ENCODE measurements at places on chromosomes 2 and 18.

GRCh38 chr2:240817496-240818292 lies 2.3 kb downstream of the KIF1A start:
- DNase-seq = no peak

GRCh38 chr2:23603581-23603980 lies 218.6 kb downstream of the KLHL29 start:
- DNase-seq = no peak

DNA sequence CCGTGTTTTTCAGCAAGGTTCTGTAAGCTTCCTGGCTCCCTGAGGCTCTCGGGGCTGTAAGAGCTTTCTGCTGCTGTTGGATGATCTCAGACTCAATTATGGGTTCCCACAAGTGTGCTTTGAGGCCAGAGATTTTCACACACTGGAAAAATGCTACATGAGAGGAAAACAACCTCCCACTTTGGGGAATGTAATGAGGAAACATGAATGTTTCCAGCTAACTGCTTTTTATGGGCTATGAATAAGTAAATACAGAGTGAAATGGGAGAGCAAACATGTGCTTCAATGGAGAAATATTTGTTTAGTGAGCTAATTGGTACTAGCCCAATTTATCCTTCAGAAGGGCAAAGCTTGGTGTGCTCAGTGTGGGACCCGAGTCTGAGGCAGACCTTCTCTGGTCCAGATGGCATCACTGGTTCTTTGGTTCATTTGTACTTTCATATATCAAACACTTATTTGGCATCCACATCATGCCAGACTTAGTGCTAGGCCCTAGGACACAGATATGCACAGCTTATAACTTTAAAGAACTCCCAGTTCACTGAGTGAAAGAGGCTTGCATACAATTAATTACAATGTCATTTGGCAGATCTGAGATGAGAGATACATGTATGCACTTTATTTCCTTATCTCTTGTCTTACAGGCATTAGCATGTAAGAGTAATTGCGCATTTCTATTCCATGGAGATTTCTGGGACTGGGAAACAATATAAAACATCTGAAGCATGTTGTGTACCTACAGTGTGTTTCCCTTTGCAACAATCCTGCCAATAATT lies 248.8 kb downstream of the RDH14 start:
- no peak for DNase-seq

- DNase-seq = no peak
Observed at GRCh38 chr2:162113776-162114168, 38.3 kb downstream of the GCG start.

DNA sequence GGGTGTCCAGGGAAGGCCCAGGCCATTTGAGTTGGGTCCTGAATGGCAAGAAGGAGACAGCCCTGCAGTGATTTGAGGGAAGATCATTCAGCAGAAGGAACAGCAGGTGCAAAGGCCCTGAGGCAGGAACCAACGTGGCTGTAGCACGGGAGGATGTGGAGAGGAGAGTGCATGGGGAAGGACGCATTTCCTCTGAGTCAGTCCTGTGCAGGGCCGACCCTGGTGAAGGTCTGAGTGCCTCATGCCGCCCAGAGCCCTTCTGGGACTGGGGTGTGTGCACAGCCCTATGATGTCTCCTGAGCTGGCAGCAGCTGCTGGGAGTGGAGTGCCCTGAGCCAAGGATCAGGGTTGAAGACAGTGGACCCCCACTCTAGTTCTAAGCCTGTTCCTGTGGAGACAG lies 17.9 kb upstream of the ARHGEF4 start:
- DNase-seq = no peak

DNA sequence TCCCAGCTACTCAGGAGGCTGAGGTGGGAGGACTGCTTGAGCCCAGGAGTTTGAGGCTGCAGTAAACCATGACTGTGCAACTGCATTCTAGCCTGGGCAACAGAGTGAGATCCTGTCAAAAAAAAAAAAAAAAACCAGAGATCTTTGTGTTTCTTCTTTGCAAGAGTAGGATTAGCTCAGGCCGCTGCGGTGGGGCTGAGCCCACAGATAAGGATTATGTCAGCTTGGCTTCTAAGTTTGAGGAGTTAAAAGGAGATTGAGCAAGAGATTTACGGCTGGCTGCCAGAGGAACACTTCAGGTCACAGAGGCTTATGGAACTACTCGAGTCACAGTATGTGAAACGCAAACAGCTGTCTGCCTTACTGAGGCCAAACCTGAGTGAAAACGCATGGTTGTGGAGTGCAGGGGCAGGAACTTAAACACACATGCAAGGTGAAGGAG lies 146.7 kb upstream of the L3MBTL4 start:
- DNase-seq = no peak

DNA sequence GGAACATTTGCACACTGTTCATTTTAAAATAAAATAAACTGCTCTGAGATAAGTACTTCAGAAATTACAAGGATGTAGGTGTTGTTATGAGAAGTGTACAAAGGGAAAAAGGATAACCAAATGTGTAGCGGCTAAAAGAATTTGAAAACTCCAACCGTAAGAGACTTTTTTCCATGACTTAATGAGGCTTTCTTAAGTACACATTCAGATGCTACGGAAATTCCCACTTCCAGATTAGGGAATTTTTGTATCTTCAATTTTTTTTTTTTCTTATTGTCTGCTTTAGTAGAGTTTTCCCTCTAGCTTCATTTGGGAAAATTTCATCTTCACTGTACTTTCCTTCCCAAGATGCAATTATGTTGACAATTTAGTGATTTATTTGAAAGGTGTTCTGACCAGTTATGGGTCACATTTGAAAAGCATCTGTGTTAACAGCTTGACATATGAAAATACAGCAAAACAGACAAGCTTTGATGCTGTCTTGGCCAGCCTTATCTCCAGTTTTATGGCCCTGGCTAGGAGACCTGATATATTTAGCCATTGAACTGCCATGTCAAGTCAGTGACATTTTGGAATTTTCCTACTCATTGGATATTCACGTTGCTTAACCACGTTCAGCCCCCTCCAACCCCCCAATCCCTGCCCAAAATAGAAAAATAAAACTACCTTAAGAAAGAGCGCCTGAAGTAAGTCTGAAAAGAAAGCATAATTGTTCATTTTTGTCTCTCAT lies 105.6 kb downstream of the FEZ2 start:
- DNase-seq = no peak

- no peak for DNase-seq
Observed at GRCh38 chr2:143548032-143548431, 418.8 kb downstream of the ARHGAP15 start.
